Right kidney (tissue), 9 donors: ENCODE measurements at places on chromosomes 7 and 10.
A peak's percentile ranks its signal among the peaks of the same experiment; 100 is the strongest.

DNA sequence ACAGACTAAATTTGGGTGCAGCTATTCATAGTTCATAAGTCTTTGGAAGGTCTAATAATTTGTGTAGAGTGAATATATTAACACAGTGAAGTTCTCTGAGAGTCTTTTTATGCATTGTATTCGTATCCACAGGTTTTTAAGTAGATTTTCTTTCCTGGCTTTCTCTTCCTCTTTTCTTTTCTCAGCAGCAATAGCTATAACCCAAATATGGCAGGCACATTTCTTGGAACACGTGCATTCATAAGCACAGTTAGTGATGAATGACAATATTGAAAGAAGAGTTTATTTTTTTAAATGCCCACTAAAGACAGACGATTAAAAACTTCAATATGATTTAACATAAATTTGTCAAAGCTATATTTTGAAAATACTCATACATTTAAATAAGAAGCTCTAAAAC is 220.5 kb upstream of the MBL2 start:
- DNase-seq = no peak

DNA sequence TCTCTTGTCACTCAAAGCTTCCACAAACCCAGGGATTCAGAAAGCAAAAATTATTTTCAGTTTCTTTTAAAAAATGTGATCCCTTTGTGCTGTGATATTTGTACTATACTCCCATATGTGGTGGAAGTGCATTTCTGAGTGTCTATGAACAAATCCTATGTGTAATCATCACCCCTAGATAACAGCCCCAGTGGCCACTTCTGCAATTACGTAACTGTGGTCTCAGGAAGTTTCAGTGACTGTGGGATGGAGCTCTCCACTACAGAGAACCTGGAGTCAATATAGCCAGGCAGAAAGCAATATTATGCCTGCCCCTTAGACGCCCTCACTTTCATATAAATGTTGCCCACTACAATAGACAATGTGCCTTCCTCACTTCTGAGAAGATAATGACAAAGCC is 1101.7 kb upstream of the GHITM start:
- DNase-seq = no peak

GRCh38 chr7:51020944-51021343 is 238.2 kb upstream of the GRB10 start:
- no peak for DNase-seq

- DNase-seq = no peak
These were observed 899.1 kb upstream of the ZWINT start for GRCh38 chr10:57260175-57260574.

GRCh38 chr10:43106256-43107091 is 29.6 kb downstream of the RET start:
- DNase-seq = no peak

- no peak for DNase-seq
These were observed 60.4 kb upstream of the FGFR2 start for GRCh38 chr10:121658611-121659010.

GRCh38 chr7:50389961-50390360 is 60.2 kb downstream of the FIGNL1 start:
- no peak for DNase-seq

DNA sequence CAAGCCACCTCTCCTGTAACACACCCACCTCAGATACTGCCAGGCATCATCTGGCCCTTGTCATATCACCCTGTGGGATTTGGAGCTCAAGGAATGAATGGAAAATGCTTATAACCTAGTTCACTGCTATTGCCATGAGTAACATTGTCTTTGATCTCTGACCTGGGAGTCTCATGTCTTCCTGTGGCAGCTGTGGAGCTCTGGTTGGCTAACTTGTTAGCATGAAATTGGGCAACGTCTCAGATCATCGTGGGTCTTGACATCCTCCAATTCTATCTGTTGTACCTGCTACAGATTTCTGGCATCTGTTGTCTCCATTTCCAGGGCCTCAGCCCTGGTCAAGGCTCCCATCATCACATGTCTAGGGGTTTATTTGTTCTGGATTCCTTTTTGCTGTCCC is 2.2 kb upstream of the TMEM270 start:
- no peak for DNase-seq

DNA sequence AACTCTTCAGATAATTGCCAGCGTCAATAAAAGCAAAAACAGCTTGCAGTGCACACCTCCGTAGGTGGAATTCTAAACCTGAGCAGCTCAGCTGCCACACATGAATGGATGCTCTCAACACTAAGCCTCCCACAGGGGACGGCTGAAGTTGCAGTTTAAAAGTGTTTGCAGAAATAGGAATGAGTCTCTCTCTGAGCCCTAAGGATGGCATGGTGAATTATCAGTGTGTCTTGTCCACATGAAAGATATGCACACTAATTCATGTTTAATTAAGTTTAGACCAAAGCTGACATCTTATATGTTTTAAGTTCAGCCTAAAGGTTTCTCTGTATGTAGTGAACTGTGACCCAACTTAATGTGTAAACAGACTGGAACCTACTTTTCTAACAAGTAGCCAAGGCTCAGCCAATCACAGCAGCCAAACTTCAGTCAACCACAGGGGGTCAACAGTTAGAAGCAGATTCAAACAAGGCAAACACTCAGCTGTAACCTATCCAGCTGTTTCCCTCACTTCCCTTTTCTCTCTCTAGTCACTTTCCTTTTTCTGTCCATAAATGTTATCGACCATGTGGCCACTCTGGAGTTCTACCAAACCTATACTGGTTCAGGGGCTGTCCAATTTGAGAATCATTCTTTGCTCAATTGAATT is 38.1 kb downstream of the CTTNBP2 start:
- DNase-seq = peak; percentile 32

DNA sequence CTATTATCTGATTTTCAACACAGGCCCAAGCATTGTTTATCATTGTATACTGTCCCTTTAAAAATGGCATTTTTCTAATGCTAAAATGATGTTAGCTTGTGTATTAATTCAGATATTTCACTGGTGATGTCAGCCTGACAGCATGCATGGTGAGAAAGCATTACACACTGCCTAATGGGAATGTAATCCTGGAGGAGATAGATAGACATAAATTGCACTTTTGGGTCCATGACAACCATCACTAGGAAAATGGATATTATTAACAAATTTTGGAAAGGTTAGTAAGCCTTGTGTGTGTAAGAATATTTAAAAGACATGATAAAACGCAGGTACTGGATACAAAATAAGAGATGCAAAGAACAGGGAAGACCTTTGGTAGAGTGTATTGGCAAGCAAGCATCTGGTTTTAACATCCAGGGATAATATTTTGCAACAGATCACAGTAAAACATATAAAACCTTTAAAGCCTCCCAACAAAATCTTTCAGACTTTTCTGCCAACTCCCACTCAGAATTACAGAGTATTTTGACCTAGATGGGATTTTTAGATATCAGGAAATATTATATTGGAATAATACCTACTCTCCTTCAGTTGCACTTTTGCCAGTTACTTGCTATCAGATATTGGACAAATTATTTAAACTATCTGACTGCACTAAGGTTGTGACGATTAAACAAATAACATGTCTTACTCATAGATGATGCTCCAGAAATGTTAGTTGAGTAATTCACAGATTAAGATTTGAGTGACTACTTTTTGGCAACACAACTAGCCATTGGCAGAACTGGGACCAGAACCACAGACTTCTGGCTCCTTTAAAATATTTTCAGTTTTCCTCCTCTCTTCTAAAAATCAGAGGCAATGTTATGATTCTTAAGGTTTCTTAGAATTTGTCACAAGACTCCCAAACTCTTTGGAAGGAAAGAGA is 291.6 kb upstream of the SEMA3C start:
- DNase-seq = no peak
